ENCODE measurements at places on chromosomes 7 and 10.

DNA sequence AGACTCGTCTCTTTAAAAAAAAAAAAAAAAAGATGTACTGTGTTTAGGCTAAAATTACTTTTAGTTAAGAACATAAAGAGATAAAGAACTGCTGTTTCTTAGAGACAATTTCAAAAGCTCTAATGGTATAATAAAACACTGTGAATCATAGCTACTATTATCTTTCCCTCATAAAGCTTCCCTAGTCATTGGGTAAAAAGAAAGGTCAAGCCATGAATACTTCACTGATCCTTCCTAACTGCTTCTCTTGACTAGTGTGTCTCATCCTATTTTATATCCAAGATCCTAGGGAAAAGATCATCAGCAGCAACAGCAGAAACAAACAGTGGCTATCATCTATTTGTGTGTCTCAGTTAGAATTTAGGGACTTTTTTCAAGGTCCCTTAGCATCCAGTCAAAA is 10.5 kb downstream of the YME1L1 start:
- no peak for DNase-seq

DNA sequence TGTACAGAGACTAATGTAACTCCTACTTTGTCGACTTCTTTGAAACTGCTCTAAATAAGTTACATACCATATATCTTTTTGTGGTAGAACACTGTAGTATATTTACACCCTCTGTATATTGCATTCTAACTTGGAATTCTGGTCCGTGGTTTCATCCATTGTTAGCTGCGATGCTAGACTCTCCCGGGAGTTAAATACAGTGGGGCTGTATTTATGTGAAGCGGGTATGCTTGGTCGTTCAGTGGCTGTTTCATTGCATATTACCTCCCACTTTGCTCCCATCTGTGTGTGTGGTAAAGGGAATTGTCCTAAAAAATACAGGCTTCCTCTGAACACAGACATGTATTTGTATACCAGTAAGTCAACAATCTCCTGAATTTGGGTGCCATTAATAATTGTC is 231.1 kb downstream of the SLC25A13 start:
- no peak for DNase-seq

DNA sequence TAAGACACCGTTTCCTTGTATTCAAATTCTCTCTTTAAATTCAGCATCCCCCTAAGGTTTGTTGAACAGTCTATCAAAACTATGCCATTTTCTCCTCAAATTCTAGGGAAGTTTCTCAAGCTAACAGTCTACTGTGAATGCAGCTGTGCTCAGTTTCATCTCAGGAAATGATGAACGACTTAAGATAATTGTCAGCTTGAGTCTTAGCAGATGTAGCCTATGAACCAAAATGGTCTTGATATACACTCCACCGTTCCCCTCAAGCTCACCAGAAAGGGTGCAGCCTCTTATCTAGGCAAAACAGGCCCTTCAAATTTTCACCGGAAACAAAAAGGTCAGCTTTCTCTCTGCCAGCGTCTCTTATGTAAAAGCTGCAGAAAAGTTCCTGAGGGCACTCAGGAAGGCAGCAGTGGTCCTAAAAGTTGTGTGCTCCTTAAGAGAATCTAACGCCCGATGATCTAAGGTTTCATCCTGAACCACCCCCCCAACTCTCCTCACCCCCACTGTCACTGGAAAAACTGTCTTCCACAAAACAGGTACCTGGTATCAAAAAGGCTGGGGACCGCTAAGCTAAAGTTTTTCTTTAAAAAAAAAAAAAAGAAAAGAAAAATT is 2.1 kb downstream of the DNAJC9 start:
- DNase-seq: no peak

DNA sequence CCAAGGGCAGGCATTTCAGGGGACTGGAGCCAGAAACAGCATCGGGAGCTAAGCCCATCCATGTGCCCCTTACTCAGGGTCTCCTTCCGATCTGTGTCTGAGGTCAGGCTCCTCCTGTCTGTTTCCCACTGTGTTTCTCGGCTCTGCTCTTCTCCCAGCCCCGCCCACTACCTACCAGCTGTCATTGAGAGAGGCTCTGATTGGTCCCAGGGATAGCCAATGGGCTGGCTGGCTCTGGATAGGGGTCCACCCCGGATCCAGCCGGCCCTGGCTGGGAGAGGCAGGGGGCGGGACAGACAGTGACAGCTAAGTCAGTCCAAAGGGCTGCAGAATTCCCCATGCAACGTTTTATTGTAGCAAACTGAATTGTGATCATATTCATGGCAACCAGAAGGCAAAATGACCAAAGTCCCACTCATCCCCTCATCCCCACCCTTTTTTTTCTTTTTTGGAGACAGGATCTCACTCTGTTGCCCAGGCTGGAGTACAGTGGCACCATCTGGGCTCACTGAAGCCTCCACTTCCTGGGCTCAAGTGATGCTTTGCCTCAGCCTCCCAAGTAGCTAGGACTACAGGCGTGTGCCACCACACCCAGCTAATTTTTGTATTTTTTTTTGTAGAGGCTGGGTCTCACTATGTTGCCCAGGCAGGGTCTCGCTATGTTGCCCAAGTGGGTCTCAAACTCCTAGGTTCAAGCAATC is 76.3 kb downstream of the CLIP2 start:
- DNase-seq: peak; percentile 53

- no peak for DNase-seq
Observed at GRCh38 chr7:131325179-131325840, 2.4 kb upstream of the MKLN1 start.

- no peak for DNase-seq
Observed at GRCh38 chr7:108697254-108697653, 127.6 kb downstream of the DNAJB9 start.

DNA sequence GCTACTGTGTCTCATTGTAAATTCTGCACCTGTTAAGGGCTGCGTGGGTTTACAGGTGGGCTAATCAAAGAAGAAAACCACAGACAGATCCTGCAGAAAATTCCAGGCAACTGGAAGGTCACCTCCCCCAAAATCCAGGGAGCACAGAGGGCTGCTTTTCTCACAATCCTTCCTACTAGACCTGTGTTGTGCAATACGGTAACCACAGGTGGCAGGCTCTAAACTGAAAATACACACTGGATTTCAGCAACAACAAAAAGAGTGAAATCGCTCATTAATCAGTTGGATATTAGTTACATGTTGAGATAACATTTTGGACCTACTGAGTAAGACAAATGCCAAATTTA is 83.2 kb downstream of the SLC16A9 start:
- no peak for DNase-seq

- no peak for DNase-seq
Observed at GRCh38 chr7:121397822-121398221, 1.7 kb upstream of the FAM3C start.

DNA sequence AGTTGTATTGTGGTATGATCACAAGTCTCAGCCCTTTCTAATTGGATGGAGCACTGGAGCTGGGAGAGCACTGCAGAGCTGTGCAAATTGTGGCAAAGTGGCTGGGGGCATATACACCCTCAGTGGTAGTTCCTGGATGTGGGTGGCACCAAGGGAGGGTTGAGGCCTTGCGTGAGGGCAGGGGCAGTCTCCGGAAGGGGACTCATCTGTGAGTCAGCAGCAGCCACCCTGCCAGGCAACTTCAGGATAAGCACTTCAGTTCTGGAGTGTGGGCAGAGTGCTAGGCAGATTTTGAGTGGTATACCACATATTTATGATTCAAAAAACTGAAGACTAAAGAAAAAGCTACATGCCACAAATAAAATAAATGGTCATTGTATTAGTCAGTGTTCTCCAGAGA is 210.5 kb downstream of the ETV1 start:
- DNase-seq: no peak

DNA sequence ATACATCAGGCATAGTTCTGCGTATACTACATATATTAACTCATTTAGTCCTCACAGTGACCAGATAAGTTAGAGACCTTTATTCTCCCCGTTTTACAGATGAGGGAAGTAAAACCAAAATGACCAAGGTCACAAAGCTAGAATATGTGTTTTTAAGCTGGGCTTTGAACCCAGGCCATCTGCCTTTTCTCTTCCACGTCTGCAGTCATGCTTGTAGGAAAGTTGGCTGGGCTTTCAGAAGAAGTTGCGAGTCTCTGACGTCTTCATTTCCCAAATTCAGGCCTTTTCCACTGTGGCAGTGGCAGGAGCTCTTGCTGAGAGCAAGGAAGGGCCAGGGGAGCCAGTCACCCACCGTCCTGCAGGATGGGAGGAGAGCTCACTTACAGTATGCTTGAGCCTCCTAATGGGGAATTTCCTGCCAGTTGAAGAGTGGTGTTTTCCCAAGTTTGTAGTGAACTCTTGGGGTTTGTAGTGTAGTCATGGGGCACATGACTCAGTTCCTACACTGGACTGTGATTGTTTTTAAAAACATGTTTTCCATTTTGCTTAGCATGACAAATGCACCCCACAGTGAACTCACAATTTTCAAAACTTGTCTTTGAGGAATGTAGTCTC is 34.2 kb downstream of the CYP17A1 start:
- DNase-seq: no peak

GRCh38 chr7:152074673-152075072 is 49.2 kb downstream of the GALNT11 start:
- DNase-seq: no peak

GRCh38 chr10:77744245-77744644 is 106.6 kb upstream of the KCNMA1 start:
- DNase-seq: no peak

DNA sequence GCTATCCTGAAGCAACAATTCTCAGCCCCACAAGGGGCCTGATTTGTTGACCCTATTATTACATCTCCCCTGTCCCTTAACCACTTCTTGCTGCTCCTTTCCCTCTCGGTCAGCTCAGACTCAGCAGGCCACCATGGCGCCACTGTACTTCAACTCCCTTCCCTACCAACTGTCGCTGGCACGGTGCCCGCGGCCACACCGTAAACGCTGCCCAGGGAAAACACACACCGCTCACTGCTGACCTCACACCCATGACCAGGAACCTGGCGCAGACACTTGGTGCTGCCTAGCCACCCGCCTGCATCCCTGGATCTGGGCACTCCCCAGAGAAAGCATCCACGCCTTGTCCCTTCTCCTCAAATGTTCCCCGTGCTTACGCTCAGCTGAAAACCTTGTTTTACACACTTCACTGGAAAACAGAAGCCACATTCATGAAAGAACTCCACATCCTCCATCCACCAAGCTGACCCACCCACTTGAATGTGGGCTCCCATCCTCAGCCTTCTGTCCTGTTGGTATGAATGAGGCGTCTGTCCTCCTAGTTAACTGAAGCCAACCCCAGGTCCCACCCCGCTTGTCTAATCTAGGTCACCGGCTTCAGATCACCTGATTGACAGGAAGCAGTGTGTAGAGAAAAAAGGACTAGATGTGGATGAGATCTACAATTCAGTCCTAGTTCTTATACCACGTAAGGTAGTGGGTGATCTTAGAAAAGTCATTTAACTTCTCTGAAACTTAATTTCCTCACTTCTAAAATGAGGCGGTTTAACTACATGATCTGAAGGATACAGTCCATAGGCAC is 28.5 kb upstream of the CRYGN start:
- DNase-seq: no peak

DNA sequence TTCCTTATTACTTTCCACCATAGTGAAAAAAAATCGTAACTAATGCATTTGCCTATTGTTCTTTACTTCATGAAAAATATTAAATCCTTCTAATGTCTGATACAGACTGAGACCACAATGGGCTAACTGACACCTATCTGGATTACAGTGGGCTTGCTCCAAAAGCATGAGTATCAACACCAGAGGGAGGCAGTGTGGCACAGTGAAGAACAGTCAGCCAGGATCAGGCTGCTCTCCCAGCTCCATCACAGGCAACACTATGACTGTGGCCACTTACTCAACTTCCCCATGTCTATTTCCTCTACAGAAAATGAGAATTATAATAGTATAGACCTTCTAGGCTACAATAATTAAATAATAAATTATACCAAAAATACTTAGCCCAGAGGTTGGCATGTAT is 97.2 kb downstream of the SLC25A13 start:
- no peak for DNase-seq

DNA sequence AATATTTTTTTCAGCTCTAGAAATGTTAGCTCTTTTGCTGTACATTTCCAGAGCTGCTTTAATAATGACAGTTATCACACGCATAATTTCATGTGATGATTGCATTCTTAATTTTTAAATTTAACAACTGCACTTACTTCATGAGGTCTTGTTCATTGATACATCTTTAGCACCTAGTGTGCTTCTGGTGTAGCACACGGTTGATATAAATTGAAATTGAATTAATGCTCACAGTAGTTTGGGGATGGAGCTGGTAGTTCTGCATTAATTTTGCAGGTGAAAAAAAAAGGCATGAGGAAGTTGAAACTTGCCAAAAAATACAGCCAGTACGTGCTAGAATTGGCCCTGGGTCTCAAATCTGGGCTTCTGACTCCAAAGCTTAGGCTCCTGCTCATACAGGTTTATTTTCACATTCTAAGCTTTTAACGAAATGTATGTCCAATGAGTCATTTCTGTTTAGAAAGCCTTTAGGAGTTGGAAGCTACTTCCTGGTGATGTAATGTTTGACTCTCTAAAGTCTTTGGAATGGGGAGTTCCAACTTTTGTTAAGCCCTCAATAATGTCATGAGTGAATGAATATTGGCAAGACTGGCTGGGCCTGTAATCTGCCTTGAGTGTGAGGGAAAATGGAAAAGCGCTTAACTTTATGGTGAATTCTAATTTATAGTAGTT is 62.5 kb downstream of the DAGLB start:
- peak; percentile 75 for DNase-seq

DNA sequence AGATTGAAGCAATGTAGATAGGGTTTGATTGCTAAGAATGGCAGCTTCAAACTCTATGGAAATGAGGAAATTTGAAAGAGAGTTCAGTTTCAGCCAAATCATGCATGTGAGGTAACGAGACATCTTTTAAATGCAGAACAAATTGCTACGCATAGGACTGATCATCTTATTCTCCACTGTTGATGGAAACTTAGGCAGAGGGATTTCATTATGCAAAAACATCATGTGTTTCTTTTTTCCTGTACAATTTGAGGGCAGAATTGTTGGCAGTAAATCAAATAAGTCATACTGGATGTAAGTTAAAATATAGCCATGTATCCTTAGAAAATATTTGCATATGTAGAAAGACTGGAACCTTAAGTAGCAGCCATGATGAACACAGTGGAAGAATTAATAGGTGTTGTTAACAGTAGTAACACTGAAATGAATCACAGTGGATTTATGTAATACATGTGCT is 327.4 kb downstream of the CDK14 start:
- no peak for DNase-seq

GRCh38 chr10:116063107-116063506 is 209.9 kb downstream of the GFRA1 start:
- DNase-seq: no peak

- peak; percentile 51 for DNase-seq
Observed at GRCh38 chr10:80108576-80109239, 23.8 kb upstream of the PLAC9 start.

- no peak for DNase-seq
Observed at GRCh38 chr10:79348640-79348988, 1.3 kb downstream of the PPIF start.

- DNase-seq: no peak
Observed at GRCh38 chr7:54343511-54343910, 198.7 kb upstream of the VSTM2A start.
